ENCODE measurements at places on chromosomes 6 and 20. TPM values are rescaled to one million over a fixed set of nuclear protein-coding genes. Genes with fewer than 3 reads are reported as not detected.

TTI1 gene
- 17.6 TPM for total RNA-seq

ARFGEF2 gene
- 40.5 TPM for total RNA-seq

PRSS35 gene
- 6.7 TPM for total RNA-seq

COL20A1 gene
- not detected for total RNA-seq

OTOR gene
- not detected for total RNA-seq

EPB41L1 gene
- 13.9 TPM for total RNA-seq

GTF3C6 gene
- total RNA-seq: 10.4 TPM

HLA-DRB1 gene
- total RNA-seq: not detected

BRD2 gene
- 99.5 TPM for total RNA-seq

BEND6 gene
- total RNA-seq: 10.6 TPM

NKX2-2 gene
- not detected for total RNA-seq

STAU1 gene
- 43.9 TPM for total RNA-seq

MYB gene
- 0.90 TPM for total RNA-seq

SYCP2L gene
- total RNA-seq: not detected

FAM217A gene
- not detected for total RNA-seq

LST1 gene
- not detected for total RNA-seq

MYCT1 gene
- total RNA-seq: 1.1 TPM

FAM209B gene
- not detected for total RNA-seq

PIGT gene
- total RNA-seq: 31.2 TPM

NOX3 gene
- total RNA-seq: not detected

THBS2 gene
- total RNA-seq: 101 TPM

SRC gene
- 6.7 TPM for total RNA-seq

RRAGD gene
- total RNA-seq: not detected

RPN2 gene
- 232 TPM for total RNA-seq

TINAG gene
- total RNA-seq: not detected

STX11 gene
- 0.54 TPM for total RNA-seq

NR2E1 gene
- total RNA-seq: not detected

ISM1 gene
- total RNA-seq: not detected

C6orf15 gene
- not detected for total RNA-seq

NUP153 gene
- total RNA-seq: 39.4 TPM

TPD52L1 gene
- total RNA-seq: 10.8 TPM

FRK gene
- total RNA-seq: under 0.01 TPM

SH3BGRL2 gene
- 9.7 TPM for total RNA-seq

PLA2G7 gene
- total RNA-seq: not detected

SIRPD gene
- total RNA-seq: not detected

SNAI1 gene
- 0.54 TPM for total RNA-seq

HLA-DOA gene
- not detected for total RNA-seq

SNAP25 gene
- 1.1 TPM for total RNA-seq

CLVS2 gene
- not detected for total RNA-seq

NKAIN2 gene
- not detected for total RNA-seq

APOM gene
- 1.4 TPM for total RNA-seq

BPI gene
- not detected for total RNA-seq

SLC22A2 gene
- total RNA-seq: not detected

CAPN11 gene
- not detected for total RNA-seq

FAM50B gene
- total RNA-seq: 3.9 TPM

ELOVL4 gene
- 2.3 TPM for total RNA-seq

TRIM31 gene
- not detected for total RNA-seq

AGER gene
- 0.28 TPM for total RNA-seq

HEY2 gene
- total RNA-seq: not detected

PTCRA gene
- not detected for total RNA-seq

TAAR8 gene
- total RNA-seq: not detected

PHACTR3 gene
- total RNA-seq: not detected

SLC22A7 gene
- not detected for total RNA-seq

TRDN gene
- total RNA-seq: not detected

Measured in IMR-90 (cell line).